ENCODE measurements at places on chromosomes 4 and X. TPM values are rescaled to one million over a fixed set of nuclear protein-coding genes. Genes with fewer than 3 reads are reported as not detected.

Gene FRMD7
- 0.03 TPM for polyA plus RNA-seq

Gene RAB33B
- 3.8 TPM for polyA plus RNA-seq

Gene TGIF2LX
- not detected for polyA plus RNA-seq

Gene PABPC5
- 0.26 TPM for polyA plus RNA-seq

Gene TLR6
- polyA plus RNA-seq = 0.53 TPM

Gene PDK3
- 4.6 TPM for polyA plus RNA-seq

Gene XAGE1A
- 0.81 TPM for polyA plus RNA-seq

Gene CCDC110
- polyA plus RNA-seq = 0.31 TPM

Gene PDE6B
- polyA plus RNA-seq = 7.6 TPM

Gene FAAH2
- 8.1 TPM for polyA plus RNA-seq

Gene ALG13
- polyA plus RNA-seq = 42.3 TPM

Gene CT45A2
- polyA plus RNA-seq = not detected

Gene CFAP99
- 2.1 TPM for polyA plus RNA-seq

Gene HELQ
- 5.2 TPM for polyA plus RNA-seq

Gene CC2D2A
- 12.5 TPM for polyA plus RNA-seq

Gene C4orf50
- 0.04 TPM for polyA plus RNA-seq

Gene SUPT20HL1
- not detected for polyA plus RNA-seq

Gene MAGEB1
- not detected for polyA plus RNA-seq

Gene PPEF2
- 0.01 TPM for polyA plus RNA-seq

Gene ADH7
- polyA plus RNA-seq = 3.9 TPM

Gene VEGFD
- 6.1 TPM for polyA plus RNA-seq

Gene XPNPEP2
- polyA plus RNA-seq = 0.61 TPM

Gene GPRIN3
- 3.2 TPM for polyA plus RNA-seq

Gene PAGE1
- polyA plus RNA-seq = not detected

Gene EPGN
- 0.79 TPM for polyA plus RNA-seq

Data from lung (tissue), 17 donors.